ENCODE measurements at places on chromosomes 1 and 21.

GRCh38 chr21:17238468-17238867 lies 274.4 kb upstream of the CXADR start:
- no peak for DNase-seq

- no peak for DNase-seq
Observed at GRCh38 chr1:18540136-18540765, 59.5 kb downstream of the KLHDC7A start.

DNA sequence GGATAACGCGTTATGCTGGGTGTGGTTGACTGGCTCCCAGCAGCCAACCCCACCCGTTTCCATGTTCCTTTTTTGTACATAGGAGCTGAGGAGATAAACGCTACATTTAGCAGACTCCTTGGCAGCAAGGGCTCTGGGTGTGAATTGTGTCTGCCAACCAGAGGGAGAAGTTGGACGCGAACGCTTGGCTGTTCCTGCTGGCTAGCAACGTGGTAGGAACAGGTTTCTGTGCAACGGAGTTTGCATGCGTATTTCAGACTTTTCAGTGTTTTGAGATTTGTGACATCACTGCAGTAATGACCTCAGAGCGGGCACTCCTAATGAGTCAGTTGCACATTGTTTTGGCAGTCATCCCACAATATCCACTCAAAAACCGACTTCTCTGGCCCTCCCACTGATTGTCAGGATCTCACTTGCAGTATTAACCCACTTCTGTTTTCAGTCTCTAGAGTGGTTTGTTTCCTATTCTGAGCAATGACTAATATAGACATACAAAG lies 98.7 kb upstream of the RGS1 start:
- DNase-seq: no peak

GRCh38 chr21:17461582-17461981 lies 51.3 kb upstream of the CXADR start:
- DNase-seq: no peak

GRCh38 chr1:89945852-89946476 lies 48.9 kb upstream of the ZNF326 start:
- no peak for DNase-seq

- DNase-seq: no peak
Observed at GRCh38 chr1:53316766-53317581, 10.9 kb downstream of the LRP8 start.

DNA sequence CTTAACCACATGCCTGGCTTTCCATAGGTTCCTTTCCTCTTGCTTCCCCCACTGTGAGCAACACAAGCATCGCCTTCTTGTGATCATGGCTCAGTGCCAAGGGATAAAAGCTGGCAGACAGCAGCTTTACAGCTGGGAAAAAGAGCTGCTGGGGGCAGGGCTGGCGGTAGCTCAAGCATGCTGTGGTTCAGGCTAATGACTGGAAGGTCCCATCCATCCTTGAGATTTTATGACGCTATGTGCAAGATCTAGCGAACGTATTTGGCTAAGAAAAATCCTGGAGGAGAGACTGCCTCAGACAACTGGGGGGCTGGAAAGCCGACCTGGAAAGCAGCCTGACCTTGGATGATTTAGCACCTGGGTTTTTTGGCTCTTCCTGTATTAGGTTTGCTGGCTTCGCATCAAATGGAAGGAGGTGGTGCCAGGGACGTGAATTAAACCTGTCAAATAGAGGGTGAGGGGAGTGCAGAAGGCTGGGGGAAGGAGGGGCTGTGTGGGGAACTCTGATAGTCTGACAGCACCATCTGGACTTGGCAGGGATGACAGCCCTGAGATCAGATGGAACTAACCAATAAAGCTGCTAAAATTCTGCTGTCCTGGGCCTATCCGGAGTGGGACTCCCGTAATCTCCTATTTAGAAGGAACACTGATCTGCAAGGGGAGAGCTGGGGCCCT lies 34.8 kb downstream of the ZMYND12 start:
- no peak for DNase-seq

- DNase-seq: no peak
Observed at GRCh38 chr1:154994591-154994990, 1.2 kb downstream of the LENEP start.

DNA sequence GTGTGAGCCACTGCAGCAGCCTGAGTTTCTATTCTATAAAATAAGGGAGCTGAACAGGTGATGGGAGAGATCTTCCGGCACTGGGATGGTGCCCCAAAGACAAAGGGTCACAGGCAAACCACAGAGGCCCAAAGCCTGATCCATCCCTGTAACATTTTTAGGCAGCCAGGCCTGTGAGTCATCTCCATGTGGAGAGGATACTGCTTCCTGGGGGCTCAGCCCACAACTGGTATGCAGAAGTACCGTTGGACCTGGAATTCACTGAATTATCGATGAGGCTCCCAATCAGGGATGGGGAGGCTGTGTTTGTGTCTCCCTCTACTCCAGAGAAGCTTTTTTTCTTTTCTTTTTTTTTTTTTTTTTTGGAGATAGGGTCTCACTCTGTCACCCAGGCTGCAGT lies 48.8 kb upstream of the WASF2 start:
- DNase-seq: no peak

DNA sequence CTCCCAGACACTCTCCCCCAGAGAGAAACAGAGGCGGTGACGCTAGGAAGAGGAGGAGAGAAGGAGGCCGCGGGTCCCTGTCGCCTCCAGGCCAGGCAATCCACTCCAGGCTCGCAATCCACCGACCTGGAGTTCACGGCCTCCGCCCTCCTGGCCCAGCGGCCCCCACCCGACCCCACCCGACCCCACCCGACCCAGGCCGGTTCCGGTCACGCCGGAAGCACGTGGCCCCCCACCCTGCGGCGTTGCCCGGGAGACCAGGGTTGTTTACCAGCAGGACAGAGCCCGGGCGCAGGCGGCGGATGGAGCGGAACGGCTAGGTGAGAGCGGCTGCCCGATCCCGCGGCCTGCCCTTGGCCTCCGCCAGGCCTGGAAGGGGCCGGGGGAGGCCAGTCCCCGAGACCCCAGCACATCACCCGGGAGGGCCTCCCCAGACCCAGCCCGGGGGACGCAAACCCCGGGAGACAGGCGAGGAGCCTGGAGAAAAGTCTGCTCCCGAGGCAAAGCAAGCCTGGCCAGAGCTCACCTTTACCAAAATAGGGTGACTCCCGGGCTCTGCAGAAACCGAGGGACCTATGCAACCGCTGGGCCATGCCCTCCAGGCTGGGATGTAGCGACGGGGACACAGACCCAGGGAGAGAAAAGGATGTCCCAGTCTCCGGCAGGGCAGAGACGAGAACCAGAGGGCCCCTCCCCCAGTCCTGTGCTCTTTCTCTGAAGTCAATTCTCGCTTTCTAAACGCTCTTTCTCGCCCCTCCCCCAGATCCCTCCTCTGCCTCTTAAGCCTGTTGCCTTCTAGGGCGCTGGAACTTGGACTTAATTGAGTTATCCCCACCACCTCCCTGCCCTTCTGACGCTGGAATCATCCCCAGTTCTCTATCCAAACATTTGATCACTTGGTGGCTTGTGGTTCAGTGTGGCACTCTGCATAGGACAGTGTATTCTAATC lies at the start of the genes PLA2G2C and UBXN10:
TSS of gene PLA2G2C (minus strand) at position 685 of the 949 bp plus-strand sequence. CDS start 9,155 bp downstream, outside the sequence.
TSS of gene UBXN10 (plus strand) at position 263 of the 949 bp plus-strand sequence. CDS start 4,466 bp downstream, outside the sequence.
- peak; percentile 62 for DNase-seq

- DNase-seq: no peak
Observed at GRCh38 chr1:235923466-235924021, 56.8 kb upstream of the LYST start.

- no peak for DNase-seq
Observed at GRCh38 chr1:169456029-169456428, 28.8 kb upstream of the CCDC181 start.

DNA sequence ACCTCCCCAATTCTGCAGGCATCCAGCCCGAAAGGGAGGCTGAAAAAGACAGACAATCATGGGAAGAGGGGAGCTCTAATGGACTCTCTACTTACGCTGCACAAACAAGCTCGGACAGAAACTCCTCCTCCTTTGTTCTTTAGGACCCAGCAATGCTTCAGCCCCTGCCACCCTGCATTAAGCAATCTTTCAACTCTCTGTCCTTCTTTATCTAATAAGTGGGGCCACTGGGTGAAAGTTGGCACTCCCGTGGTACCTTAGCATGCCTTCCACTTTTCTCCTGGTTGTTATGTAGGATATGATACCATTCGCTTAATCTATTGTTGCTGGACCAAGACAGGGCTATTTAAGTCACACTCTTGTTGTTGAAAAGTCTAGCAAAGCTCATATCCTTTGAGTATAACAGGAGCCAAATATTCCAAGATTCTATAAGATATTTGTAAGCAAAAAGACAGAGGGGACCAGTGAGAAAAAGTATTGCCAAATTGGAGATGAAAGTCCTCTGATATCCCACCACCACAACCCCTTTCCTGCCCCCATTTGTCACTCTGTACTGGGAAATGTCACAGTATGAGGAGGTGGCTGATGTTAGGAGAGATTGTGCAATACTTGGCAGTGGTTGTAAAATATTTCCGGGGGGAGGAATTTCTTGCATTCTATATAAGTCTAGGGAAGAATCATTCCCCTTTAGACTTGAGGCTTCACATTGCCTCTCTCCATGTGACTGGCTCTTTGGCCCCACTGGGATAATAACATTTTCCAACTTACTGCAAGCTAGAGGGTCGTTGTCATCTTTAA lies 137.3 kb upstream of the GJB5 start:
- DNase-seq: no peak

- no peak for DNase-seq
Observed at GRCh38 chr1:86858524-86859261, 55.2 kb downstream of the SELENOF start.

DNA sequence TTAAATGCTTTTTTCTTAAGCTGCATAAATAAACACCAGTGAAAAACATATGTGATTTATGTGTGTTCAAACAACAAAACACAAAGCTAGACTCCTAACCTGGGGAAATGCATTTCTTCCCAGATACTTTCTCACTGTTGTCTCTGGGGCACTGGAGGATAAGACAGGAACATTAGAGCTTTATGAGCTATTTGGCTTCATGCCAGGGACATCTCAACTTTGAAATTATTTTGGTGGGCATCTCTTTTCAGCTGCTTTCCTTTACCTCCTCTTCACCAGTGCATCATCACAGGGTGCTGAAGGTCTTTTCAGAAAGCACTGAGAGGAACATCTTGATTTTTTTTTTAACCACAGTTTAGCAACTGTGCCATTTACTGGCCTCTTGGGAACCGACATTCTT lies 212.9 kb downstream of the DNM3 start:
- no peak for DNase-seq

DNA sequence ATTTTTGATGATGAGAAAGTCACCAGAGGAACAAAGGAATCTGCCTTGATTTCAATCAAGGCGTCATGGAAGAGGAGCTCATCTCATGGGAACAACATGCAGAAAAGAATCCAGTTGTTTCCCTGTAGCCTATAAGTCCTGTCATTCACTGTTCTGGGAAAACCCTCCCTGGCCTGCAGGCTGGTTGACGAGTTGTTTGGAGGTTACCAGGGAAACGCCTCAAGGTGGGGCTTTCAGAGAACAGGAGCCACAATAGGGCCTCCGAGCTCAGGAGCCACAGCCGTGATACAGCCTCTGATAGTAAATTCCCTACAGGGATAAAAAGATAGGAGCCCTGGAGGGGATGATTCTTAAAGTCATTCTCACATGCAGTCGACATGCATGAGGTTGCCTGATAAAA lies 135.2 kb downstream of the PSMG1 start:
- DNase-seq: no peak

DNA sequence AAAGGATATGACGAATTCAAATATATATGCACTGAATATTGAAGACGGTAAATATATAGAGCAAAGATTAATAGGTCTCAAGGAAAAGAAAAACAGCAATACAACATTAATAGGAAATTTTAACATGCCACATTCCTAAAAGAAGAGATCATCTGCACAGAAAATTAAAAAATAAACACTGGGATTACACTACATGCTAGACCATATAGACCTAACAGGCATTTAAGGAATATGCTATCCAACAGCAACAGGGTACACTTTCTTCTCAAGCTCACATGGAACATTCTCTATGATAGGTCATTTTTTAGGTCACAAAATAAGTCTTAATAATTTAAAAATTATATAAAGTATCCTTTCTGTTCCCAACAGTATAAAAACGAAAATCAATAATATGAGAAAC lies 1038.3 kb downstream of the KCNT2 start:
- DNase-seq: no peak

DNA sequence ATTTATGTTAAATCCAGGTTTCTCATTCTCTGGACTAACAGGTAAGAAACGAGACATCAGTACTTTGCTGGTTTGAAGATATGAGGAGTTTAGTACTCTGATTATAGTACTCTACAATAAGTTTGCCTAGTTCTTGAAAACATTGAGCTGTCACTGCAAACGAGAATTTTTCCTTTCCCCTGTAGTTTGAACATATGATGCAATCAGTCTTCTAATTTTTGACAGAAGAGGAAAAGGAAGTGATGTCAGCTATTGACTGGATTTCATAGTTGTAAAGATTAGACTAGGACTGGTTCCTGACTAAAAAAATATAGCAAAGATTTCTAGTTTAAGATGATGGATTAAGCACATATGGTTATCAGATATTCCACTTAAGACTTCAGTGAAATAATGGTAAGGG lies 461.9 kb downstream of the LRRIQ3 start:
- DNase-seq: no peak

DNA sequence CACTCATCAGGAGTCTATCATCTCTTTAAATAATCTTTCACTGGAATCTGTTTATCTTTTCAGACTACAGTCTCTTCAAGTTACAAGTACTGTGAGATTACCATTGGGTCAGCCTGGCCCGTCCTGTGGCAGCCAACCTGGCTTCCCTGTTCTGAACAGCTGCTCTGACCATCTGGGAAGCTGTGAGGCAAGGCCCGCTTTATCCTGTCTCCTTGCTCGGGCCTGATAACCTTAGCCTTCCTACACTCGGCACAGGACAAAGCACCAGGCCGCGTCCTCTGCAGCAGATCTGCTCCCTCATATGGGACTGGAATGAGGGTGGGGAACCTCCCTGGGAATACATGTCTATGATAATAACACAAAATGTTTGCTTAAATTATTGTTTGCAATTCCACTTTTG lies 113.3 kb downstream of the PTPN14 start:
- no peak for DNase-seq

GRCh38 chr1:205455581-205456382 lies at the start of gene BLACAT1:
Gene BLACAT1, minus strand, starts transcription at chr1:205456045.
- DNase-seq: no peak

GRCh38 chr21:16377857-16378256 lies 648.1 kb downstream of the USP25 start:
- DNase-seq: no peak

GRCh38 chr1:85550784-85551516 lies 29.6 kb upstream of the CCN1 start:
- no peak for DNase-seq

GRCh38 chr21:42453986-42454570 lies 41.9 kb downstream of the RSPH1 start:
- no peak for DNase-seq

DNA sequence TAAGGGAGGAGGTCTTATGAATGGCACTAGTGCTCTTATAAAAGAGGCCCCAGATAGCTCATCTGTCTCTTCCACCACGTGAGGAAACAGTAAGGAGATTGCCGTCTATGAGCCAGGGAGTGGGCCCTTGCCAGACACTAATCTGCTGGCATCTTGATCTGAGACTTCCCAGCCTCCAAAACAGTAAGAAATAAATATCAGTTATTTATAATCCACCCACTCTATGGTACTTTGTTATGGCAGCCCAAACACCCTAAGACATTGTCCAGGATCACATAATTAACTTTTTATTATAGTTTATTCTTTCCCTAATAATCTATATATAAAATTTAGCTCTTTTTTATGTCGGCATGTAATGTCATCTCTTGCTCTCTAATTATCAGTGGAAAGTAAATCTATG lies 144.0 kb upstream of the IRF2BP2 start:
- no peak for DNase-seq

GRCh38 chr1:41562328-41562727 lies 77.8 kb upstream of the EDN2 start:
- no peak for DNase-seq

Data from stimulated activated CD4-positive, alpha-beta T cell treated with anti-CD3 and anti-CD28 coated beads, Interleukin-4, amount 100 ng/mL, for 4 hours (primary cell).